ENCODE measurements at places on chromosomes 11 and 22. TPM values are rescaled to one million over a fixed set of nuclear protein-coding genes. Genes with fewer than 3 reads are reported as not detected.

DNA sequence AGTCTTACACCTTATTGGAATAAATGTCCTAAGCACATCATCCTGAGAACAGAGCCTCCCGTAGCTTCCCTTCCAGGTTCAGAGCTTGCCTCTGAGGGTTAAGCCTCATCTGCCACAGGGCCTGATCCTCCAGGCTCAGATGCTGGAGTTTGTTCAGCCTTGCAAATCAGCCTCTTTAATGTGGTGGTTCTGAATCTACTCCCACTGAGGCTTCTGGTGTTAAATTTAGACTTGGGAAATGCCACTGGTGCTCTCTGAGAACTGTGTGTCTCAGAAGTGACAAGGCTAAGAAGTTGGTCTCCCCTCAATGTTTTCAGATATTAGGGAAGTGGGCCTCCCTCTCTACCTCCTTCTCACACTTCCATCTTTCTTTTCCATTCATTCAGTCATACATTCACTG lies 68.7 kb downstream of the CCDC81 start:
- DNase-seq: no peak

The PDGFD gene
- not detected for total RNA-seq

DNA sequence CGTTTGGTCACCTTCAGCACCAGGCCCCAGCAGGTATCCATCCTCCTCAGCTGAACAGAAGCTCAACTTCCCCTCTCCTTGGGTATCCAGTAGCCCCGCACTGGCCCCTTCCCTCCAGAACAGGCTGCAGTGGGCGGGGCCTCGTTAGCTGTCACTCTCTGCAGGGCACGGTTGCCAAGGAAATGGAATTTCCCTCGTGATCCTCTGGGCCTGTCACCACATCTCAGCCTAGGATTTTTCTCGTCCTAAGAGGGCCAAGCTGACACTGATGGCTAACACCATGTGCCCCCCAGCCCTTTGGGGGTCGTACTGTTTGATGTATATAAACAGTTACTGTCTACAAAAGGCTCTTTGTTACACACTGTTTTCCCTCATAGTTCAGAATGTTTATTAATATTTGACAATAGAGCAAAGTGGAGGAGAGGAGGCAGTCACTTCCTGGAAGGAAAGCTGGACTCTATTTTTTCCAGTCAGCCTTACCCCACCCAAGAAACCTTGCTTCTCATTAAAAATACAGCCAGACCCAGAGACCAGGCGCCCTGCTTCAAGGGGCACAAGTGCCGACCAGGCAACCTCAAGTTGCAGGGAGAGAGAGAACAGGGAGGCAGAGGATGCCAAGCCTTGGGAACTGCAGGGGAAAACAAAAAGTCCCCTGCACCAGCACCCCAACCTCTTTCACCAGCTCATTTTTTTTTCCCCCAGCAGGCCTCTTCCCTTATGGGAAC lies 44.5 kb downstream of the FEZ1 start:
- DNase-seq: peak; percentile 7

DNA sequence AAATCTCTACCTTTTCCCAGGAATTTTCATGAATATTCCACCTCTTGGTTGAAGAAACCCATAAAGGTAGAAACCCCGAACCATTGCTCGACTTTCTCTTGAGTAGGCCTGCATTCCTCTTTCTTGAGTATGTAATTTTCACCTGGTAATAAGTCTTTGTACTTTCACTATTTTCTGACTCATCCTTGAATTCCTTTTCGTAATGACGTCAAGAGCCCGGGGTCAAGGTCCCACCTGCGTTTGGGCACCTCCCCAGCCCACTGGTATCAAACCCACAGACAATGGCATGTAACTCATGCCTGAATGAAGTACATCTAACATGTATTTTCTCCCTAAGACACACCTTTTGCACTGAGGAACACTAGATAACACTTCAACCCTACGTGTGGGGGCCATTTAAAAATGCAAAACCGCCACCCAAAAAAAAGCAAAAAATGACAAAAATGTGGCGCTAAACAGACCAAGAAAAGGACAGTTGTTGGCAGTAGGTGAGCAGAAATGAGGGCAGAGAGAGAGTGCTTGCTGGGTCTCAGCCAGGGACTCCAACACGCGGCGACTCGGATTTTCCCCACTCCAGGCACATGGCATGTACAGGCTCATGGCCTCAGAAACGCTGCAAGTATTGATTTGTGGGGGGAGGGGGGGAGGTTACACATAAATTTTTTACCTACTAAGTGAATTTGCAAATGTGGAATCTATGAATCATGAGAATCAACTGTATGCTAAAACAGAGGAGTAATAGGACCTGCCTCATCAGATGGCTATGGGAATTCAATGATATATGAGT lies 4.1 kb upstream of the C11orf24 start:
- DNase-seq: no peak

The PATE2 gene
- total RNA-seq: 0.14 TPM

- DNase-seq: no peak
Measured at GRCh38 chr11:94664346-94664745, 97.2 kb downstream of the PIWIL4 start.

The IGSF22 gene
- 0.34 TPM for total RNA-seq

The SPA17 gene
- total RNA-seq: 2.5 TPM

- no peak for DNase-seq
Measured at GRCh38 chr22:47813661-47814060, 1051.2 kb downstream of the TBC1D22A start.

The TMEM126A gene
- total RNA-seq: 38.6 TPM

DNA sequence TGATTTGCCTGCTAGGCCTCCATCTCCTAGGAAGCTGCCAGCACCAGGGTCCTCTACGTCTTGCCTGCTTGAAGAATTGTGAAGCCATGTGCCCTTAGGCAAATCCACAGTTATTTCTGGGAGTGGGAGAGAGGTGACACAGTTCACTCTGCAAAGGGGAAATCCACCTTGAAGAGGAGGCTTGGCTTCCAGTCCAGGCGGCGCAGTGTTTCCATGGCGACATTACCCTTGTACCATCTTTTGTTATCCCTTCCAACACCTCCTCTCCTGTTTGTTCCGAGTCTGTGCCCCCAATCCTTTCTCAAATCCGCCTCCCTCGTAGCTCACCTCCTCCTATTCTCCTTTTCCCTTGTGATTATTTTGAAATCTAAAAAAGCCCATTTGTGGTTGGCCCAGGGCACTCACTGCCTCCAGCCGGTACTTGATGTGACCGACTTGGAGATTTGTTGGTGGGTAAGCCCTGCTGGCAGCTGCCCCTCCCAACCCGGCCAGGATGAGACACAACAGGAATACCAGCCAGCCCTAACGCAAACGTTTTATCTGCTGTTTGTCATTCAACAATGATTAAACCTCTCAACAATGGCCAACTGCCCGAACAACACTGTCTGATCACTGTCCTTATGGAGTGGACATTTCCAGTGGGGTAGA lies 18.4 kb downstream of the SYT13 start:
- no peak for DNase-seq

DNA sequence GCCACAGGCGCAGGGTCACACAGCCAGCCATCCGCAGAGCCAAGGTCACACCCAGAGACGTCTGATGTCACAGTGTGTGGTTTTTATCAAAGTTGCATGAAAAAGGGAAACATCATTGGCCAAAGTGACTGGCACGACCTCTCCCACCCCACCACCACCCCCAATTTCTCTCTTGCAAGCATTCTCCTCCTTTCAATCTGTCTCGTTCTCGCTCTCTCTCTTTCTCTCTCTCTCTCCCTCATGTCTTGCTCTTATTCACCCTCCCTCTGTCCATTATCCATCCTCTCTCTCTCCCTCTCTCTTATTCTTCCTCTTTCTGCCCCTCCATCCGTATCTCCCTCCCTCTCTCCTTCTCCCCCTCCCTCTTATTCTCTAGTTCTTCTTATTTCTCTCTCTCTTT lies 40.6 kb downstream of the MN1 start:
- DNase-seq: no peak

The MRGPRX3 gene
- not detected for total RNA-seq

The C1QTNF5 gene
- not detected for total RNA-seq

Measured in activated T-cell treated with anti-CD3 and anti-CD28 coated beads, Interleukin-2, amount 50 U/mL, for 72 hours (primary cell).